ENCODE measurements at places on chromosomes 7 and 10. TPM values are rescaled to one million over a fixed set of nuclear protein-coding genes. Genes with fewer than 3 reads are reported as not detected.

DNA sequence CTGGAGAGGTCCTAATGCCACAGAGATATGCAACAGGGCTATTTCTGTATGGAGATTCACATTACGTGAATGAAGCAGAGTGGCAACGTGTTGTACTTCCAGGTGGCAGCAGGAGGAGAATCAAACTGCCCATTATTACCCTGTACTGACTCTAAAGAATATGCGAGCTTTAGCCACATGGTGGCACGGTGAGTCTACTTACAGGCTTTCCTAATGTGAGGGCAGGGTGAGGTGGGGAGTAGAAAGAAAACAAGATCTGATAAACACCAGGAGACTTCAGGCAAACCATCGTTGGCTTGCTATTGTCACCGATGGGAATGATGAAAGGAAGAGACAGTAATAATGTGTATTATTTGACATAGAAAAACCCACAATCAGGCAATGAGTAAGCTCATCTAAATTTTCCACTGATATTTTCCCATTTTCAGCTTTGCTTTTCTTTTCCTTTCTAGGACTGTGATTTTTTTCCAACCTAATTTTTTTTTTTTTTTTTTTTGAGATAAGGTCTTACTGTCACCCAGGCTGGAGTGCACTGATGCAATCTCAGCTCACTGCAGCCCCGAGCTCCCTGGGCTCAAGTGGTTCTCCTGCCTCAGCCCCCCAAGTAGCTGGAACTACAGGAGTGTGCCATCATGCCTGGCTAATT is 164.3 kb downstream of the BTAF1 start:
- H3K4me1 ChIP-seq = no peaks in the 10 kb centered on the region
- no peaks in the 10 kb centered on the region for H3K27me3 ChIP-seq
- H3K27ac ChIP-seq = no peak overlapping the region
- no peak overlapping the region for H3K4me3 ChIP-seq
- H3K36me3 ChIP-seq = no peaks in the 10 kb centered on the region

DNA sequence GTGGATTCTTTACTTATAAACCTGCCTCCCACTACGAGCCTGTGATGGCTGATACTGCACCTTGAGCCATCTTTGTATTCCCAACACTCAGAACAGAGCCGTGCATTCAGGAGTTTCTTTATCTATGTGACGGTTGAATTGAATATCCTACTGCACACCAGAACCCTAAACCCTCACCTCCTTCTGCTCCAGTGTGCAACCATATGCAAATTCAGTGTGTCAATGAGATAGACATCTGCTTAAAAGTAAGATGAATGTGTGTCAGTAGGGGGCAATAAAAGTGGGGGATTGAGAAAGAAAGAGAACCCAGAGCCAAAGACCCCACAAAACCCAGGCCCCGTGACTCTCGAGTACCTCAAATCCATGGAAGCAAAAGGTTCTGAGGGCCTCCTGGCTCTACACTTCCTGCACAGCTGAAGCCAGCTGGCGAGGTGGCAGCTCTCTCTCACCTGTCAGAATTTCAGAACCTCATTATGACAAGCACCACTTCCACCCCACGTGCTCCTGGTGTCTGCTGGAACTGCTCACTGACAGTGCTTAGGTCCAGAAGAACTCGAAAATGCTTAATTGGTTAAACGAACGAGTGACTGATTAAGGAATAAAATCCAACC is 143.3 kb upstream of the GPR26 start:
- no peaks in the 10 kb centered on the region for H3K36me3 ChIP-seq
- H3K27ac ChIP-seq = no peak overlapping the region
- H3K4me1 ChIP-seq = no peaks in the 10 kb centered on the region
- H3K27me3 ChIP-seq = no peaks in the 10 kb centered on the region
- H3K4me3 ChIP-seq = no peak overlapping the region
- no peak for DNase-seq

DNA sequence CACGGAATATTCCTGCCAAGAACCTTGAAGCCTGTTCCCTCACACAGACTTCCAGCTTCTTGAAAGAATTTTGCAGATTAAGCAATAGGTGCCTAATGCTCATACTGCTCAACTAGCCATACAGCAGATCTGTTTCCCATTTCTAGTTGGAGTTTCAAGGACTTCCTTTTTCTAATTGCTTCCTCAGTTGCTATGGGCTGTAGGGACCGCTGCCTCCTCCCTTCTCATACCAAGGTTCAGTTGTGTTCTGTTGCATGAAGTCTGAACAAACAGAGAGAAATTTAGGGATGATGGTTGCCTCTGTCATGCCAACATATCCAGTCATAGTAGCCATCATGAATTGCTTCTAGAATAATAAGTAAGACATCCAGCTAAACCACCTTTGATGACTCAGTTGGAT is 6.8 kb downstream of the ITGA8 start:
- H3K4me1 ChIP-seq = no peaks in the 10 kb centered on the region
- H3K27me3 ChIP-seq = no peaks in the 10 kb centered on the region
- no peak for DNase-seq
- no peak overlapping the region for H3K27ac ChIP-seq
- no peak overlapping the region for H3K4me3 ChIP-seq
- no peaks in the 10 kb centered on the region for H3K36me3 ChIP-seq

DNA sequence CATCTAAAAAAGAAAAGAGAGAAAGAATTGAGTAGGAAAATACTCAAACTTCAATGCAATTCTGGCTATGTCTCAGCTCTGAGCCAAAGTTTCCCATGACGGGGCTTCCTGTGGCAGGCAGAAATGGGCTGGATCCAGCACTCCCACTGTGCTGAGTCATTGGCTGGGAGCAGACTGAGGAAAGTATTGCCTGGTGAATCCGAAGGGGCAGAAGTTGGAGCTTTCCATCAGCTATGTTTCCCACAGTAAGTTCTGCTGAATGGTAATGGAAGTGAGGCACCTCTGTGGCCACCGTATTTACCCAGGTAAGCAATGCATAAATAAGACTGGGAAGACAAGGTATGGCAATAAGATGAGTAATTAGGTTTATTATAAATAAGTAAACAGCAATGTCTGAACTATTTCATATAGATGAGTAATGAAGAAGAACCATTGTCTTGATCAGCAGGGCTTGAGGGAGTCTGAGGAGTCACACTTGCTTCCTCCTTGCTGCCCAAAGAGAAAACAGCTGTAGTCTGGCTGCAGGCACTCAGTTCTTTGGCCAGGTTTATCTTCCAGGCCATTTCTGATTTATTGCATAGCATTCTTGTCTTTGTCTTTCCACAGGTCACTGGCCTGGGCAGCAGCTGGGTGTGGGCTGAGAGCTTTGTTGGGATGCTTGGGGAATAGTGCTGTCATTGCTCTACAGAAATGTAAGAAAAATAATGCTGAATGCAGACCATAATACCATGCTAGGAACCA is 255.3 kb downstream of the DNAJB9 start:
- H3K27ac ChIP-seq = peak overlapping the region; percentile 35
- H3K4me1 ChIP-seq = no peaks in the 10 kb centered on the region
- no peak overlapping the region for H3K4me3 ChIP-seq
- DNase-seq = peak; percentile 65

DNA sequence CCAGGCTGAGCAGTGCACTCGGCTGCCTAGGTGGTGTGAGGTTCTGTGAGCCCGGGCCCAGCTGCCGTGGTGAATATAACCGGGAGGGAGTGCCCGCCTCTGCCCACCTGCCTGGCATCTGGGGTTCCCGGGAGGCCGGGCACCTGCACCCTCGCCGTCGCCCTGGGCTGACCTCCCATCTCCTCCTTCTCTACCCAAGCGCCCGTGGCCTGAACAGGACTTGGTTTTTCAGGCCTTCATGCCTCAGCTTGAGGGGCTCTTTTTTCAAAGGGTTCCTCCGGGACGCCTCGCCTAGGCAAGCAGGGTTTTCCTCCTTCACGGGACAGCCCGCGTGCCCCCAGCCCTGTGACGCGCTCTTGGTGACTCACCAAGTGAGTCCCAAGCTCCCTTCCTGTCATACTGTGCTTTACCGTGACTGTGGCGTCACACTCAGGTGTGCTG is 9.9 kb downstream of the INPP5A start:
- no peaks in the 10 kb centered on the region for H3K4me1 ChIP-seq
- DNase-seq = no peak
- H3K27me3 ChIP-seq = no peaks in the 10 kb centered on the region
- H3K27ac ChIP-seq = no peak overlapping the region
- H3K36me3 ChIP-seq = no peaks in the 10 kb centered on the region

DNA sequence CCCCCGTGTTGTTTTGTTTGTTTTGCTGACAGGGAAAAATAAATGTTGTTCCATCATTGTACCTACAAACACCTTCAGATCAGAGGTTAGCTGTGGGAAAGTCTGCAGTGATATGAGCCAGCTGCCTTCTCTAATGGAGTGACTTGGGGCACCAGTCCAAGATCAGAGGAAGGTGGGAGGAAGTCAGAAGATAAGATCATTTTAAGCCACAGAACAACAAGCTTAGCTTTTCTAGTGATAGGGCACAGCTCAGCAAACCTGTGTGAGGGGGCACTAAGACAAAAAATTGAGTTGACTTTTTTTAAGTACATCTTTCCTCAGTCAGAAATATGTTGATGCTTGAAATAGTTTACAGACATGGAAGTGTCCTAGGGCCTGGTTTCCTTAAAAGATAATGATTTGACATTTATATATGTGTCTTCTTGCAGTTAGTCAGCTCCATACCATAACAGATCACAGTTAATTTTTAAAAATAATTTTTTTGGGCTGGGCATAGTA is 240.3 kb upstream of the KAT6B start:
- peaks cover 58% of the 10 kb centered on the region for H3K4me1 ChIP-seq
- no peak overlapping the region for H3K4me3 ChIP-seq
- DNase-seq = no peak
- H3K27ac ChIP-seq = peak overlapping the region; percentile 71
- no peaks in the 10 kb centered on the region for H3K27me3 ChIP-seq

DNA sequence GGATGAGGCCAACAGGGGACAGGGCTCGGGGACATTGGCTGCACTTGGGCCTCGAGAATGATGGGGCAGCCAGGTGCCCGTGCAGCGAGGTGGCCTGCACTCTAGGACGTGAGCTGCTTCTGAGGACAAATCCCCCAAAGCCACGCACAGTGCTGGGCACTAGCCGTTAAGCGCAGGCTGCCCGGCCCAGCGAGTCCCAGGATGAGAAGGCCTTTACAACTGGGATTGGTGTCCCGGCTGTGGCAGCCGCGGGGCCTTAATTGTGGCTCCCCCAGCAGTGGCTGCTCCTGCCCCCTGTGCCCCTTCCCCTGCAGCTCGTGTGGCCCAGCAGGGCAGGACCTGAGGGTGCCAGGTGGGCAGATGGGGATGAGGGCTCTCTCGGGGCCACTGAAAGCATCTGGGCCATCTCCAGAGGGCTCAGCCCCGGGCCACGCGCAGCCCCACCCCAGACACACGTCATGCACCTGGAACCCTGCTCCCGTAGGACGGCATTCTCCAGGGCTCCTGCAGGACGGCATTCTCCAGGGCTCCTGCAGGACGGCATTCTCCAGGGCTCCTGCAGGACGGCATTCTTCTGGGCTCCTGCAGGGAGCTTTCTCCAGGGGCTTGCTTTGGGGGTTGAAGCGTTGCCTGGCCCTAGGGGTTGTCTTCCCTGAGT is 6.6 kb downstream of the PWWP2B start:
- no peak overlapping the region for H3K4me3 ChIP-seq
- H3K4me1 ChIP-seq = no peaks in the 10 kb centered on the region
- DNase-seq = no peak
- no peak overlapping the region for H3K27ac ChIP-seq
- H3K27me3 ChIP-seq = no peaks in the 10 kb centered on the region
- H3K36me3 ChIP-seq = peaks cover 19% of the 10 kb centered on the region

DNA sequence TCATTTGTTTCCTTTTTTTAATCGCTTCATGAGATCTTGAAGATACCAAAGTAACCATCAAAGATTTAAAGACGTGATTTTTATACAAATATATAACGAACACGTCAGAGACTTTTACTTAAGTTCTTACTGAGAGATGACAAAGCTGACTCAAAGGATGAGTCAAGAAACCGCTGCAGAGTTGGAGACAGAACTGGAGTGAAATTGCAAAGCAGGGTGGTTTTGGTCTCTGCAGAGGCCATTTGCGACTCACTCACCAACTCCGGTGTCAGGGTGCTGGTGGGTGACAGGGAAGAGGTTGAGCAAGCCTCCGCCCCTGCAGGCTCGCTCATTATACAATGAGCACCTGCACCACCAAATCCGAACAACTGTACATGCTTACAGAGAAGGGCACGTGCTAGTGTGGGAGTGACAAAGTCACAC is 75.2 kb downstream of the DNAJB6 start:
- H3K36me3 ChIP-seq = peaks cover 51% of the 10 kb centered on the region
- no peaks in the 10 kb centered on the region for H3K27me3 ChIP-seq

DNA sequence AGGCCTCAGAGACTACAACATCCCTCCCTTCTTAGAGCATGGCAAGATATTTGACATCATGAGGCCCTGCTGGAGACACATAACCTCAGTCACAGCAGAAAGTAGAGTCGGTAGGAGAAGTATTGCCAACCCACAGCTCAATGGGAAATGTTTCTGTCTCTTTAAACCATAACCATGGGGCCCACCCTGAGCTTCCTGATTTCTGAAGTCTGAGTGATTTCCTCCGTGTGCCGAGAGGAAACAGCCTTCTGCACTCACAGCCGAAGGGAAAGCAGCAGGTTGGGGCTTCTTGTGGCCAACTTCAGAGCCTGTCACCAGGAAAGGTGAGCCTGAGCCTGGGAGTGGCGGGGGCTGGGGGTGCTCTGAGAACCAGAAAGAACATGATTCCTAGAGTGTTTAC is at the start of gene GIMAP1:
Gene GIMAP1 (plus strand): TSS at position 246 of the 400 bp plus-strand sequence. CDS start 2,435 bp downstream, outside the sequence.
- peak within 1 kb of the TSS; percentile 78 for H3K27ac ChIP-seq
- peak within 1 kb of the TSS; percentile 49 for H3K4me3 ChIP-seq
- no peaks in the 10 kb centered on the region for H3K27me3 ChIP-seq

DNA sequence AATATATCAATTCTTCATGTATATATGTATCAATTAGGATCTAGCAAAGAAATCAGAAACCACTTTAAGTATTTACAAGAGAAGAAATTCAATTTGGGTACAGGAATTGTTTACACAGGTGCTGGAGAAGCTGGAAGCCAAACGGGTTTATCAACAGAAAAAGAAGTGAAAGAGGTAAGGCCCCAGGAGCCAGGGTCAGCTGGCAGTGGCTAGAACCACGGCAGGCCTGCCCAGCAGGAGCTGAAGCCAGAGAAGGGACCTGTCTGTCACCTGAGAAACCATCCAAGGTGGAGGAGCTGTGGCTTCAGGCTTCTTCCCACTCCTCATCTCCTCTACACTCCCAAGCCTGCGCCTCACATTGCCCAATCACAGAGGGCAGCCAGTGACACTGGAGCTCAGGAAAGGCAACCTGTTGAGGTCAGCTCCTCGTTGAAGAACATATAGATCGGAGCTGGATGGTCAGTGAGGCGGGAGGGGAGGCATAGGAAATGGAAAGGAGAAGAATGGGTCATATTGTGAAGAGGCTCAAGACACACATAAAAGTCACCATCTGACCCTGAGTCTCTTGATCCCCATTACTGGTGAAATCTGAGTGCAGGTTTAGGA is 182.6 kb downstream of the REEP3 start:
- no peak overlapping the region for H3K27ac ChIP-seq
- H3K4me1 ChIP-seq = peaks cover 37% of the 10 kb centered on the region
- H3K36me3 ChIP-seq = no peaks in the 10 kb centered on the region
- DNase-seq = no peak
- H3K4me3 ChIP-seq = no peak overlapping the region
- no peaks in the 10 kb centered on the region for H3K27me3 ChIP-seq

The UNC5B gene
- 10.9 TPM for total RNA-seq

The KNDC1 gene
- 0.59 TPM for total RNA-seq

The PAX4 gene
- not detected for total RNA-seq

The CCSER2 gene
- total RNA-seq = 91.6 TPM

The INTS15 gene
- 12.5 TPM for total RNA-seq
